ENCODE measurements at places on chromosomes 6 and 20. TPM values are rescaled to one million over a fixed set of nuclear protein-coding genes. Genes with fewer than 3 reads are reported as not detected.

GRCh38 chr20:40565682-40566040 is 123.4 kb downstream of the MAFB start:
- no peaks in the 10 kb centered on the region for H3K27me3 ChIP-seq
- peaks cover 8% of the 10 kb centered on the region for H3K4me1 ChIP-seq
- no peaks in the 10 kb centered on the region for H3K36me3 ChIP-seq
- H3K4me3 ChIP-seq = no peak overlapping the region

GRCh38 chr6:159169193-159169555 is at the start of gene FNDC1:
FNDC1 (plus strand) TSS chr6:159169400; CDS start chr6:159169597, 197 bp downstream.
- peaks cover 10% of the 10 kb centered on the region for H3K4me1 ChIP-seq
- peaks cover 81% of the 10 kb centered on the region for H3K27me3 ChIP-seq
- peak within 1 kb of the TSS; percentile 49 for H3K4me3 ChIP-seq
- no peak within 1 kb of the TSS for H3K27ac ChIP-seq
- DNase-seq = peak; percentile 47
- no peaks in the 10 kb centered on the region for H3K36me3 ChIP-seq

GRCh38 chr6:246352-246751 is 45.9 kb upstream of the DUSP22 start:
- DNase-seq = no peak
- H3K4me1 ChIP-seq = no peaks in the 10 kb centered on the region
- H3K27me3 ChIP-seq = peaks cover 3% of the 10 kb centered on the region
- no peaks in the 10 kb centered on the region for H3K36me3 ChIP-seq
- H3K4me3 ChIP-seq = no peak overlapping the region

- no peak for DNase-seq
- no peaks in the 10 kb centered on the region for H3K36me3 ChIP-seq
- no peak overlapping the region for H3K4me3 ChIP-seq
- no peaks in the 10 kb centered on the region for H3K27me3 ChIP-seq
Observed at GRCh38 chr20:58243653-58244410, 15.4 kb upstream of the ANKRD60 start.

- H3K4me1 ChIP-seq = no peaks in the 10 kb centered on the region
- no peak overlapping the region for H3K4me3 ChIP-seq
- peaks cover 4% of the 10 kb centered on the region for H3K27me3 ChIP-seq
- no peak overlapping the region for H3K27ac ChIP-seq
- DNase-seq = no peak
Observed at GRCh38 chr6:12844284-12845223, 128.0 kb downstream of the PHACTR1 start.

DNA sequence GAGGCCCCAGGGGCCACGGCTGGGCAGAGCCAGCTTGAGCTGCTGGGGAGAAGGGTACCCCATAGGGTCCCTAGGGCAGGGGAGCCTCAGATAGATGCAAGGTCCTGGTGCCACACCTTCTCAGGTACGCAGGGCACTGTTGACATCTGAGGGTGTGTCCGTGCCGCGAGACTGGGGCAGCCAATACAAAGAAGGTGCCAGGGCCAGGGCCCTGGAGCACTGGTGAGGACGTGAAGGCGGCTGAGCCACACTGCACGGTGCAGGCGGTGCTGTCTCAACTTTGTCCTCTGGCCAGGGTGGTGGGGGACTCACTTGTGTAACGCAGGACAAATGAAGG is 649 bp upstream of the LRRC73 start:
- H3K4me3 ChIP-seq = peak overlapping the region; percentile 75
- no peak for DNase-seq
- no peaks in the 10 kb centered on the region for H3K27me3 ChIP-seq
- peaks cover 61% of the 10 kb centered on the region for H3K4me1 ChIP-seq
- H3K36me3 ChIP-seq = peaks cover 7% of the 10 kb centered on the region

Gene TINAG
- total RNA-seq = 0.87 TPM

DNA sequence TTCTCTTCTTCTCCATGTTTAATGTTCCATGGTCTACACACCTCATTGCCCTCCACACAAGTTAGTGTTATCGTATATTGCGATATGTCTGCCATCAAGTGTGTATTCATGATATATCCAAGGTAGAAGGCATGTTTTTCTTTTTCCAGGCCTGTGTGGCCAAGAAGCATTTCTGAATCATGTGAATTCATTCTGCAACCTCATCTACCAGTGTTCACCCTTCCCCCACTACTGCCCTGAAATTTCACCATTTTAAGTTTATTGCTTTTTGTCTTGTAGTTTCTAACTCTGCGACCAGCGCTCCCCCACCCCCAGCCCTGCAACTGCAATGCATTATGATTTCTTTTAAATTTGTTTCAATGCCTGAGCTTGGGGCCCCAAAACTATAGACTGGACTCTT is 618.0 kb upstream of the FLRT3 start:
- H3K4me3 ChIP-seq = no peak overlapping the region
- DNase-seq = no peak
- no peak overlapping the region for H3K27ac ChIP-seq
- H3K4me1 ChIP-seq = peaks cover 3% of the 10 kb centered on the region
- H3K27me3 ChIP-seq = no peaks in the 10 kb centered on the region

- peaks cover 11% of the 10 kb centered on the region for H3K4me1 ChIP-seq
- H3K27me3 ChIP-seq = no peaks in the 10 kb centered on the region
- H3K36me3 ChIP-seq = peaks cover 6% of the 10 kb centered on the region
- H3K27ac ChIP-seq = no peak overlapping the region
- DNase-seq = peak; percentile 40
Observed at GRCh38 chr20:62010551-62011402, 54.9 kb downstream of the TAF4 start.

Gene SLC13A3
- 0.42 TPM for total RNA-seq

- no peak for DNase-seq
- H3K36me3 ChIP-seq = no peaks in the 10 kb centered on the region
- H3K4me1 ChIP-seq = no peaks in the 10 kb centered on the region
- no peak overlapping the region for H3K27ac ChIP-seq
- no peak overlapping the region for H3K4me3 ChIP-seq
Observed at GRCh38 chr20:59320426-59320825, 20.0 kb downstream of the EDN3 start.

Gene CST2
- total RNA-seq = not detected

Gene TXLNB
- 154 TPM for total RNA-seq

DNA sequence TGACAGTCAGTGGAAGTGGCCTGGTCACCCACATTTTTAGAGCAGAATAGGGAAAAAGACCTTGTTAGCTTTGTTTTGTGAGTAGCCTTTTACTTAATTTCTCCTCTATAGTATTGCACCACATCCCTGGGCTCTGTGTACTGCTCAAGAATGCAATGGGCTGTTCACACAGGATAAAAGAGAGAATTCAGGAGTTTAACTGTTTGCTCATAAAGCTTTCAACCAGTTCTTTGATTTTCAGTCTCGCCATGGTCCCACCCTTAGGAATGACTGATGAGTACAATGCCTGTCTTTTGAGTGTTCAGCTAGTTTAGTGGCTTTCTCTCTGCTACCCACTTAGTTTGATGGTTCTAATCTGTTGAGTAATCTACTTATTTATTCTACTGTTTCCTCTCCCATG is 129.7 kb downstream of the PLG start:
- no peak overlapping the region for H3K27ac ChIP-seq
- DNase-seq = no peak
- H3K36me3 ChIP-seq = no peaks in the 10 kb centered on the region
- no peaks in the 10 kb centered on the region for H3K27me3 ChIP-seq
- no peaks in the 10 kb centered on the region for H3K4me1 ChIP-seq

- no peaks in the 10 kb centered on the region for H3K27me3 ChIP-seq
- H3K4me1 ChIP-seq = peaks cover 16% of the 10 kb centered on the region
- no peaks in the 10 kb centered on the region for H3K36me3 ChIP-seq
Observed at GRCh38 chr20:31652917-31653396, 15.2 kb downstream of the COX4I2 start.

Gene KHDC1L
- total RNA-seq = not detected

DNA sequence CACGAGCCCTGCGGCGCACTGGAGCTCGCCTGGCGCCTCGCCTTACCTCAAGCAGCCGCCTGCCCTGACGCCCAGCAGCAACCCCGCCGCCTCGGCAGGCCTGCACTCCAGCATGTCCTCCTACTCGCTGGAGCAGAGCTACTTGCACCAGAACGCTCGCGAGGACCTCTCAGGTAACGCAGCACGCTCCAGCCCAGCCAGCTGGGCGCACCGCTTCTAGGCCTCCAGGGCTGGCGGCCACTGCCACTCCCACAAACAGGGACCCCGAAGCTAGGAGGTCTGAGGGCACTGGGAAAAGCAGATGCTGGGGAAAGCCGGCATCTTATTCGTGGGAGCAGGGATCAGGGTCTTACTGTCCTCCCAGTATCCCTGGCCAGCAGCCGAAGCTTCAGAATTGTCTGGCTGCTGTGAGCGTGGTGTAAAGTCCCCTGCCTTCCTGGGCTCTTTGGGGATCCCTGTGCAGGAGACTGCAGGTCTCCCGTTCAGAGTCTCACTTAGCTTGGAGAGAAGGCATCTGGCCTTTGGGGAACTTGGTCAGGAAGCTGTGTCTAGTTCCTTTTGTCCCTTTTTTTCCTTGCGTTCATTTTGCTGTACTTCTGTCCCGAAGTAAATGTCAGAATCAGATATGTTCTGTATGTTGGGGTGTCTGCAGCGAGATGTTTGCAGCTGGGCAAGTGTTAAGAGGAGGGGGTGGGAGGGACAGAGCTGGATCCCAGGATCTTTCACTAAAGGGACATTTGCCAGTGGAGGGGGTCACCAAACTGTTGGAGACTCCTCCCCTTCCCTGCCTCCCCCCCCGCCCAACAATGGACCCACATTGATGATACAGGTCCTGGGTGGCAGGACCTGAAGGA is 1.8 kb downstream of the FOXF2 start:
- no peaks in the 10 kb centered on the region for H3K36me3 ChIP-seq
- H3K27me3 ChIP-seq = peaks cover 95% of the 10 kb centered on the region
- DNase-seq = no peak
- peaks cover 34% of the 10 kb centered on the region for H3K4me1 ChIP-seq

Gene TDRD6
- 0.48 TPM for total RNA-seq

- H3K4me1 ChIP-seq = no peaks in the 10 kb centered on the region
- no peak overlapping the region for H3K27ac ChIP-seq
- DNase-seq = no peak
- no peaks in the 10 kb centered on the region for H3K36me3 ChIP-seq
- no peak overlapping the region for H3K4me3 ChIP-seq
Observed at GRCh38 chr20:44028868-44029847, 114.5 kb downstream of the TOX2 start.

Gene SGK1
- 22.5 TPM for total RNA-seq

DNA sequence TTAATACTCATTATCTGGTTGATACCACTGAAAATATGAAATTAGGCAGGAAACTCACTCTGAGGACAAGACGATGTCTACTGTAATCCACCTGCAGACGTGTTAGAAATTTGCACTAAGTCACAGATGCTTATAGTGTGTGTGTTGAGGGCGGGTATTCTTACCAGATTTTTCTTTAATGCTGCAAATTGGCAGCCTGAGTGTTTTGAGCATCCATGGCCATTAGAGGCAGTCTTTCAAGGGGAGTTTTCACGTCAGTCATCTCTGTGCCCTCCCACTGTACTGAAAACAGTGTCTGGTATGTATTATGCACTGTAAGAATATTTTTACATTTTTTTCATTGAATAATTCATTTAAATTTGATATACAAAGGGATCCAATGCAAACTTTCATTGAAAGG is 266.5 kb upstream of the QKI start:
- no peak overlapping the region for H3K4me3 ChIP-seq
- no peaks in the 10 kb centered on the region for H3K27me3 ChIP-seq
- H3K36me3 ChIP-seq = no peaks in the 10 kb centered on the region
- DNase-seq = no peak
- H3K27ac ChIP-seq = no peak overlapping the region
- no peaks in the 10 kb centered on the region for H3K4me1 ChIP-seq

GRCh38 chr6:30322527-30323501 is 3.9 kb upstream of the TRIM39 start:
- H3K36me3 ChIP-seq = no peaks in the 10 kb centered on the region
- H3K27me3 ChIP-seq = no peaks in the 10 kb centered on the region
- peaks cover 28% of the 10 kb centered on the region for H3K4me1 ChIP-seq
- no peak for DNase-seq
- H3K4me3 ChIP-seq = no peak overlapping the region

Gene RNF217
- 16.2 TPM for total RNA-seq

DNA sequence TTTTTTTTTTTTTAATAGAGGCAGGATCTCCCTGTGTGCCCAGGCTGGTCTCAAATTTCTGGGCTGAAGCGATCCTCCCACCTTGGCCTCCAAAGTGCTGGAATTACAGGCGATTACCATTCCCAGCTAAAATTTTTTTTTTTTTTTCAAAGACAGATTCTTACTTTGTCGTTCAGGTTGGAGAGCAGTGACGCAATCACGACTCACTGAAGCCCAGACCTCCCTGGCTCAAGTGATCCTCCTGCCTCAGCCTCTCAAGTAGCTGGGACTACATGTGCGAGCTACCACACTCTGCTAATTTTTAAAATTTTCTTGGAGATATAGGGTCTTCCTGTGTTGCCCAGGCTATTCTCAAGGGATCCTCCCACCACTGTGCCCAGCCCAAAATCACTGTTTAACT is 58.0 kb upstream of the MYO6 start:
- H3K27ac ChIP-seq = no peak overlapping the region
- H3K36me3 ChIP-seq = peaks cover 64% of the 10 kb centered on the region
- H3K4me1 ChIP-seq = no peaks in the 10 kb centered on the region
- no peak overlapping the region for H3K4me3 ChIP-seq
- no peaks in the 10 kb centered on the region for H3K27me3 ChIP-seq

- peaks cover 11% of the 10 kb centered on the region for H3K4me1 ChIP-seq
- no peak overlapping the region for H3K27ac ChIP-seq
- peak; percentile 59 for DNase-seq
- H3K27me3 ChIP-seq = no peaks in the 10 kb centered on the region
- H3K4me3 ChIP-seq = no peak overlapping the region
- H3K36me3 ChIP-seq = no peaks in the 10 kb centered on the region
Observed at GRCh38 chr6:15827496-15828255, 164.8 kb upstream of the DTNBP1 start.

- no peak for DNase-seq
- H3K27ac ChIP-seq = no peak overlapping the region
- no peaks in the 10 kb centered on the region for H3K4me1 ChIP-seq
- no peaks in the 10 kb centered on the region for H3K36me3 ChIP-seq
- no peak overlapping the region for H3K4me3 ChIP-seq
- peaks cover 10% of the 10 kb centered on the region for H3K27me3 ChIP-seq
Observed at GRCh38 chr6:98769546-98769945, 64.8 kb upstream of the POU3F2 start.

Gene SLC16A10
- 8.1 TPM for total RNA-seq

DNA sequence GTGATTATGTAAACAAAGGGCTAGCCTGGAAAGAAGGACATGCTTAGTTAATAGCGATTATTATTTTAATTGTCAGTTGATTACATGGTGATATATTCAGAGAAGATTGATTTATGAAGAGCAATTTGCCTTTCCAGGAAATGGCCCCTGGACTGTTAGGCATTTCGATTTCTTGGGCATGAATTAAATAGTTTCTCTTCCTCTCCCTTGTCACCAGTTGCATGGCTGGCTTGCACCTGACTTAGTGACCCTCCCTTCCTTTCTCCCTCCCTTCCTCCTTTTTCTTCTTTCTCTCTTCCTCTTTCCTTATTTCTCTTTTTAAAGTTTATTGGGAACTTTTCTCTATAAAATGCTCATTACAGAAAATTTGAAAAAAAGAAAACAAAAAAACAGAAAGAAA is 235.4 kb downstream of the CDC5L start:
- DNase-seq = no peak
- H3K4me3 ChIP-seq = no peak overlapping the region
- H3K4me1 ChIP-seq = no peaks in the 10 kb centered on the region
- no peak overlapping the region for H3K27ac ChIP-seq

Gene HSF2
- 26.0 TPM for total RNA-seq

- H3K4me3 ChIP-seq = no peak overlapping the region
- no peaks in the 10 kb centered on the region for H3K27me3 ChIP-seq
- H3K27ac ChIP-seq = no peak overlapping the region
- DNase-seq = no peak
- no peaks in the 10 kb centered on the region for H3K4me1 ChIP-seq
Observed at GRCh38 chr6:113690281-113691259, 166.6 kb upstream of the MARCKS start.

GRCh38 chr6:17483391-17484016 is 90.1 kb downstream of the CAP2 start:
- H3K27ac ChIP-seq = peak overlapping the region; percentile 79
- H3K27me3 ChIP-seq = no peaks in the 10 kb centered on the region
- DNase-seq = no peak
- H3K4me3 ChIP-seq = no peak overlapping the region

Data from heart right ventricle (tissue), 16 donors.